ENCODE measurements at places on chromosomes 7 and 10.
A peak's percentile ranks its signal among the peaks of the same experiment; 100 is the strongest.

DNA sequence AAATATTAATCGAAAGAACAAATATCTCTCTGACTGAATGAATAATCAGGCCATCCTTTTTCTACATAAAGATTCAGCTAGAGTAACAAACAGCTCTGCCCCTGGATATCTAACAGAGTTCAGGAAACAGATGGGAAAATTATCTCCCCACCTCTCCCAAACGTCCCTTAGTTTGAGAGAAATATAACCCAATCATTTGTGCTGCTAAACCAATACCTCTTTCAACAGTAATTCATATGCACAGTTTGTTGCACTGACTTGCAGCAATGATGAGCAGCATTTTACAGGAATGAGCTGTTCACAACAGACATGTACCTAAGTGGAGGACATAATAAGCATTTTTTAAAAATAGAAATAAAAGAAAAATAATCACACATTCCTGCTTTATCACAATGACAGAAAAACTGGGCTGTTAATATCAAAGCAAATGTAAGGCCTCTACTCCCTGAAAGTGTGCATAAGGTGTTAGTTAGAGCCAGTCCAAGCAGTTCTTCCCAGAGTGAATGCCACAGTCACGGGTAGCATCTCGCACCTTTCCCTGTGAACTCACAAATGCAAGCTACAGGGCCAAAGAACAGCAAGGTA is 2.3 kb downstream of the CREB3L2 start:
- no peak for DNase-seq

- DNase-seq: no peak
Measured at GRCh38 chr7:25614415-25614814, 386.1 kb upstream of the NPVF start.

- no peak for DNase-seq
Measured at GRCh38 chr10:79933961-79934360, 14.9 kb downstream of the SFTPD start.

- DNase-seq: no peak
Measured at GRCh38 chr7:376306-377079, 86.5 kb downstream of the FOXL3 start.

DNA sequence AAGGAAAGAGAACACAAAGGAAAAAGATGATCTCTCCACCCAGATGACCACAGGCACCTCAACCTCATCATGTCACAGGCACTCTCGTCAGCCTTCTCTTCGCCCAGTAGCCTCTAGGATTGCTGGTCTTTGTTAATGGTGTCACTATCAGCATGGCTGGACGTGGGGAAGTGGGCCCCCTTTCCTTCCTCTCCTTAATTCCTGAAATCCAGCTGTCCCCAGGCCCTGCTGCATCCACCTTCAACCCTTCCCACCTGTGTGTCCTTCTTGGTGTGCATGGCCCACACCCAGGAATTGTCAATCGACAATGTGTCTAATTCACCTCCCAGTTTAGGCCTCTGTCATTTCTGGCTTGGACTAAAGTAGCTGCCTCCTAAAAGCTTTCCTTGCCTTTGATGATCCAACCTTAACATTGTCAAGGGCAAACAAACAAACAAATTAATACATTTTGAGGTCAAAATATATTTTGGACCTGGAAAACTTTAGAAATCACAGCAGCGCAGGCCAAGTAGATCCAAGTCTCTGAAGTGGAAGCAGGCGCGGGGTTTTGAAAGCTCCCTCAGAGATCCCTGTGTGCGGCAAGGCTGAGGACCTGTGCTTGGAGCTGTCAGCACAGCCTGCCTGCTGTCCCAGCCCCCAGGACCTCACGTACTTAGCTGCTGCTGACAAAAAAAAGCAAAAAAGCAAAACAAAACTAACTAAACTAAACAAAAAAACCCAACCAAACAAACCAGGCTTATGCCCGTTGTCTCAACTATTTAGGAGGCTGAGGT is 193.3 kb upstream of the LYZL2 start:
- no peak for DNase-seq

DNA sequence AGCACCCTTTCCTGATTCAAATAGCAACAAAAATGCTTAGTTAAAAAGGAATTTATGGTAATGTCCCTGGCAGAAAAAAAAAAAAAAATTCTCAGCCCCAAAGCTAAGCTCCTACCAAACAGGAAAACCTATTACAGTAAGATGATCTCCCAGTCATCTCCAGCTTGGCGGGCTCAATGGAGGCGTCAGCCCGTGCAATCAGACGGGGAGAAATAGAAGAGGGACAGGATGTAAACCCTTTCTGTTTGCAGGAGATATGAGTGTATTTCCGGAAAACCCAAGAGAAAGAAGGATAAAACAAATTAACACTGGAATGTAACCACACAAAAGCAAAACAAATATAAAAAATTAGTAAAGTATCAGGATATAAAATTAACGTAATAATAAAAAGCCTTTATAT is 242.8 kb downstream of the TCERG1L start:
- DNase-seq: no peak

DNA sequence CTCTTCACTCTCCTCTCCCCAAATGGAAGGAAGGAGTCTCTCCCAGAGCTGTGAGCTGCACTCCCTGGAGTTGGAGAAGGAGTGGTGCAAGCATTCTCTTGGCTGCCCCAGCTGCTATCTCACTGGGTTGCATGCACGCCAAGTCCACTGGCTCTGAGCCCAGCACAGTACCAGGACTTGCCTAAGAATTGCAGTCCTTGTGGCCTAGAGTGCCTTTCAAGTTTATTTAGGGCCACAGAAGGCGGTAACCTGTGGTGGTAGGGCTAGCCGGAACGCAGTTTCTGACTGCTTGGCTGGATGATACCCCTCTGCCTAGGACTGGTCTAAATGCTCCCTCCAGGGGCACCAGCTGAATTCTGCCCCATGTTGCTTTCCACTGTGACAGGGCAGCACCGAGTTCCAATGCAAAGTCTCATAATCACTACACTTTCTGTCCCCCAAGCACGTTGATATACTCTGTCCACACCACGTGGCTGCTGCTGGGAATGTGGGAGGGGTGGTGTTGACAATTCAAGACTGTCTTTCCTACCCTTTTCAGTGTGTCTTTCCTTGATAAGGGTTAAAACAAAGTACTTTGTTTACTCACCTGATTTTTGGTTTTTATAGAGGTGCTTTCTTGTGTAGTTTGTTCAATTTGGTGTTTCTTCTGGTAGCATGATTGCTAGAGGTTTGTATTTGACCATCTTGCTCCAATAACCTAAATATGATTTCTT is 57.0 kb downstream of the PHTF2 start:
- no peak for DNase-seq

GRCh38 chr10:88370713-88371112 is 212.4 kb downstream of the RNLS start:
- no peak for DNase-seq

DNA sequence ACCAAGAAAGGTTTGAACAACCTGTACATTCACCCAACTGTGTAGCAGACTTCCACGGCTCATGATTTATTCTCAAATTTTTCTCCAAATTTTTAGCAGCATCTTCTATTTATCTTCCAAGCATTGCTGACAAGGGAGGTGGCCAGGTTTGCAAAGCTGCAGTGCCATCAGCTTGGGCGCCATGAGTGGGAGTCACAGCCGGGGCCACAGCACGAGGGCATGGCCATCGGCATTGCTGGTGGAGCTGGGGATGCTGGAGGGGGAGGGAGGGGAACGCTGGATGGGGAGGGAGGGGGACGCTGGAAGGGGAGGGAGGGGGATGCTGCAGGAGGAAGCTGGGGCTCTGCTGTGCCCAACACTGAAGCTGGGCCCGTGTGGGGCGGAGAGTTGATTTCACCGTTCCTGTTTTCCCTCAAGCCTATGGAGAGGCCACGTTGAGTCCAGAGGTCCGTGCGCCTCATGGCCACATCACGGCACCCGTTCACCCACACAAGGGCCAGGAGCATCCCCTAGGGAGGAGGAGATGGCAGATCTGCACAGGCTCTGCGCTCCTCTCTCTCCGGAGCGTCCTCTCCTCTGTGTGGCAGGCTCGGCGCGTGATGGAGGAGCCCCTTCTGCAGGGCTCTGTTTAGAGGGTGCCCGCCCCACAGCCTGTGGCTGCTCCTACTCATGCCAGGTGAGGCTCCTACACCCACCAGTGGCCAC is 520.2 kb downstream of the DNAJB6 start:
- no peak for DNase-seq

DNA sequence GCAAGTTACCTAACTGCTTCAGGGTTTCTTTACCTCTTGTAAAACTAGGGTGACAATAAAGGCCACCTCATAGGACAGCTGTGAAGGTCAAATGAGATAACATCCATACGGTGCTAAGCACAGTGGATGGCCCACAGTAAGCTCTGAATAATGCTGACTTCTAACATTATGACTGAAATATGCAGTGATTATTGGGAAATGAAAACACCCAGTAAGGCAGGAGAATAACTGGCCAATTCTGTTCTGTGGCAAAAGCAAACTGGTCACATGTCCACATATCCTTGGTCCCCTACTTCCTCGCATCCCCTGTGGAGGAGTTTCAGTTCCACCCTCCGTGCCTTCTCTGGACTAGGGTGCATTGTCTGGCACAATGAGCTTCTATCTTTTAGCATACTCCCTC is 1.4 kb downstream of the CUBN start:
- DNase-seq: no peak

DNA sequence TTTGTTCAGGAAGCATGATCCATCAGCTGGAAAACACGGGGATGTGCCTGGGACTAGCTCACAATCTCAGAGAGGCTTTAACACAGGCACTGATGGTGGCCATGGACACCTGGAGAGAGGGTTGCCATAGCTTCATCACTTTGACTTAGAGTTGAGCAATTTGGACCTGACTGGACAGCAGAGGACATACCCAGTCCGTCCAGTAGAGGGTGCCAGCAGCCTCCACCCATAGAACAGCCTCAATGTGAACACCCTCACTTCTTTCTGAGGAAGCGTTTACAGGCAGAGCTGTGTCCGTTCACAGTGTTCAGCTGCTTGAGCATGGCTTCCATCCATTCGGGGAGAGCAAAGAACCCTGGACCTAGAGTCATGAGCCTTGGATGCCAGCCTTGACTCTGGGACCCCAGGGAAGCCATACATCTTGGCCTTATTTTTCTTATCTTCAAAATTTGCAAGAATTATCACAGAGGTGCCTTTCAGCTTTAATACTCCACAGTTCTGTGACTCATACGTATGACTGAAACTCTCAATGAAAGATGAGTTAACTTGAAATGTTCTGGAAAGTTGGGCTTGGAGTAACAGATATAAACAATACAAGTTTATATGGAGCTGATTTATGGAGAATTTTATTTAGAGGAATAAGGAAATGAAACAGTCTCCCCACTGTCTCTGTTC is 302.9 kb upstream of the PODXL start:
- DNase-seq: peak; percentile 50

DNA sequence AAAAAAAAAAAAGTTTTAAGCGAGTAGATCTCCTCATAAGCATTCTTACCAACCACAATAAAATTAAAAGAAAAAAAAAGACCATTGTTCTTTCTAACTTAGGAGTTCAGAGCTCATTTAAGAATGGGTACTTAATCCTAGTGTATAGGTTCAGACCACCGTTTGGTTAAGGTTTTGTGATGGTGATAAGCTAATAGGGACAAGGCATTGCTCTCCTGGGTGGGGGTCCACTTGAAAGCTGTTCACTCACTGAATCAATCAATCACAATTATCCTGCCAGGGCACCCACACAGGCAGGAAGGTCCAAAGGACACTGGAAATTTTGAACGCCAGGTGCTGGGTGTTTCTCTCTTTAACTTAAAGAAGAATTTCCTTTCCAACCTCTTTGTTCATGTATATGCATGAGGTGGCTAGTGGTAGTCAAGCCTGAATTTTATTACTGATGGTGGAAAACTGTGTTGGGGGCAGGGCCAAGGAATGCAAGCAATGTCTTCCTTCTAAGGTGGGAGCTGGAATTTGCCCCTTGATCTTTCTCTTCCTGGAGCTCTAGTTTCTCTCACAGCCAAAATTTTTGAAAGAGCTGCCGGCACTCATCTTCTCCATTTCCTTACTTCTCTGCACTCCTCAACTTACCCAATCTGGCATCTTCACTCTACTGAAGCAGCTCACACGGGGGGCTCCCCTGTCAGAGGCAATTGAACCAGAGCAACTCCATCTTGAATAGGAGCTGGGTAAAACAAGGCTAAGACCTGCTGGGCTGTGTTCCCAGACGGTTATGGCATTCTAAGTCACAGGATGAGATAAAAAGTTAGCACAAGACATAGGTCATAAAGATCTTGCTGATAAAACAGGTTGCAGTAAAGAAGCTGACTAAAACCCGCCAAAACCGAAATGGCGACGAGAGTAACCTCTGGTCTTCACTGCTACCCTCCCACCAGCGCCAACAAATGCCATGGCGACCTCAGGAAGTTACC is 7.5 kb upstream of the FAM131B start:
- DNase-seq: no peak

DNA sequence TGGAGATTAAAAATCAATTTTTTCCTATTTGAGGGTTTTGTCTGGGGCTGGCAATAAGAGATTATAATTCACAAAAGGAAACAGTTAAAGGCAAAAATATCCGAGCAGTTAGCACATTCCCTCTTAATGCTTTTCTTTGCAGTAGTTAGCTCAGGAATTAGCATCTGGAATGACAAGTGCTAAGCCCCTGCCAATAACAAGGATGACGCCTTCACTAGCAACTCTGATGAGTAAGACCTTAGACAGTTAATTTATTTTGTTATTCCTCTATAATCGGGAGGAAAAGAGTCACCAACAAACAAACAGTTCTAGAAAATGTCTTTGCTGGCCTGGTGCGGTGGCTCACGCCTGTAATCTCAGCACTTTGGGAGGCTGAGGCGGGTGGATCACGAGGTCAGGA is 151.3 kb downstream of the TRIL start:
- DNase-seq: no peak

- no peak for DNase-seq
Measured at GRCh38 chr10:70109064-70109729, 23.4 kb downstream of the AIFM2 start.

DNA sequence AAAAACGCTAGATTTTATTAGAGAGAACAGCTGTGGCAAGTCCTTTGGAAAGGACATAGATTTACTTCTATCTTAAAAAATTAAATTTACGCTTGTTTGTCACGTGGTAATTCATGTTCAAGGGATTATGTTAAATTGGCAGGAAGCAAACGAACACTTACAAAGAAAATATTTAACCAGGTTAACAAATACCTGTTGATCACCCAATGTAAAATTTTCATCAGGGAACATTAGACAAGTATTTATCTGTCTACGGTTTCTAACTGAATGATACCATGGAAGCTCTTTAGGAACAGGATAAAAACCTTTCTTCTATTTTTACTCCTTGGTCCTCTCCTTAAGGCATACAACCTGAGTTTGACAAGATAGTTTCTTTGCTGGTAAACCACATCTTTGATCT is 122.2 kb downstream of the NOC3L start:
- no peak for DNase-seq

DNA sequence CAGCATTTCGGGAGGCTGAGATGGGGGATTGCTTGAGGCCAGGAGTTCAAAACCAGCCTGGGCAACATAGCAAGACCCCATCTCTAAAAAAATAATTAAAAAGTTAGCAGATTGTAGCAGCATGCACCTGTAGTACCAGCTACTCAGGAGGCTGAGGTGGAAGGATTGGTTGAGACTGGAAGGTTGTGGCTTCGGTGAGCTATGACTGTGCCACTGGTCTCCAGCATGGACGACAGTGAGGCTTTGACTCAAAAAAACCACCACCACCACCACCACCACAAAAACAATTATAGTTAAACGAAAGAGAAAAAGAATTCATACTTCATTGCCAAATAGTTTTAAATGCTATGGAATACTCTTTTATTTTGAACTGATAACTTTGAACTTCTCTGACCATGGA is 63.4 kb downstream of the VTI1A start:
- DNase-seq: no peak
